ENCODE measurements at places on chromosomes 2 and 18.

GRCh38 chr18:60976976-60977375, 356.3 kb upstream of the CDH20 start:
- no peak for DNase-seq

DNA sequence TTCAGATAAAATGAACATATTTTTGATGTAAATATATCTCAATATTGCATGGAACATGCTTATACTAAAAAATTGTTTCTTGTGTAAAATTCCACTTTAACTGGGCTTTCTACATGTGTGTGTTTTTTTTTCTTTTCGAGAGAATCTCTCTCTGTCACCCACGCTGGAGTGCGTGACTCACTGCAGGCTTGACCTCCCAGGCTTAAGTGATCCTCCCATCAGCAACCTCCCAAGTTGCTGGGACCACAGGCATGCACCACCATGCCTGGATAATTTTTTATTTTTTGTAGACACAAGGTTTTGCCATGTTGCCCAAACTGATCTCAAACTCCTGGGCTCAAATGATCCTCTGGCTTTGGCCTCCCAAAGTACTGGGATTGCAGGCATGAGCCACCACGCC, 254.6 kb downstream of the LOXHD1 start:
- DNase-seq: no peak

- peak; percentile 77 for DNase-seq
Observed at GRCh38 chr2:25339791-25340180, 1.9 kb downstream of the DNMT3A start.

DNA sequence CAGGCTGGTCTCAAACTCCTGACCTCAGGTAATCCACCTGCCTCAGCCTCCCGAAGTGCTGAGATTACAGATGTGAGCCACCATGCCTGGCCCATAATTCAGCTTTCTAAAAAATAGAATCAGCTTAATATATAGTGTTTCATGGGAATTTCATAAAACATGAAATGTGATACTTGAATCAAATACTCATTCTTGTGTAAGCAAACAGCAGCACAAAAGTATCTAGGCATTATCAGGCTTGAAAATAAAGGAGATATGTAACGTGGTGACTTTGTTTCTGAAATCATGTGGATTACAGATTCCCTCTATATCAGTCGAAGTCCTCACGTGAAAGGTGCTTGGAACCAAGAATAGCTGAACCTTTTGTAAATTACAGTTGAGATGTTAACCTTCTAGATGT, 229.1 kb downstream of the FHOD3 start:
- DNase-seq: no peak

DNA sequence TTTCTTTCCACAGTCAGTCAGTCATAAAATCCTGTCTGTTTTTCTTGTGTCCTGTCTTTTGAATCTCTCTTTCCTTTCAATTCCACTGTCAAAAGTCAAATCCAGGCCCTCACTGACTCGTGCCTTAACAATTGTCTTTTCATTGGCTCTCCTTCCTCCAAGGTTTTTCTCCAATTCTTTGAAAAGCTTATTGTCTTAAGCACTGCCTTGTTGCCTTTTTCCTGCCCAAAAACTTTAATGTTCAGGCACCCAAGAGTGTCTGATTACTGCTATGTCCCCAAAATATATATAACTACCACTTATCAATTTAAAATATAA, 13.9 kb upstream of the SULT1C4 start:
- no peak for DNase-seq

GRCh38 chr2:20584399-20585358, 66.2 kb downstream of the HS1BP3 start:
- no peak for DNase-seq

DNA sequence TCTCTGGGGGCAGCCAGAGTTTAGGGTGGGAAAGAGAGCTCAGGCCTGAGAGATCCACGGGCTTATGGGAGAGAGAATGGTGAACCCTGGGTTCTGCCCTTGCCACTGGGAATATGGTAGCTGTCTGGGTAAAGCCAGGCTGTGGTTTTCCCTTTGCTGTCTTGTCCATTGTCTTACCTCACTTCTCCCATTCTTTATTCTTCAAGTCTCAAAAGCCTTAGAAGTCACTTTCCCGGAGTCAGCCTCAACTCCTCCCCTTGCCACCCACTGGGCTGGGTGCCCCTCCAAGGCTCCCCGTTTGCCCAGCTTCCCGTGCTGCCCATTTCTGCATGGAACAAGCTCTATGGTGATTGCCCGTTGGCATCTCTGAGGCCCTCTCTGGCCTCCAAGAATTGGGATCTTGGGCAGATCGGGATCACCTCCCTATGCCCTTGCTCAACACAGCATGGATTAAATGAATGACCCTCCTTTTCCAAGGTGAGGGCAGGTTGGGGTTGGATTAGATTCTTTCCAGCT, 228.2 kb downstream of the HAUS1 start:
- DNase-seq: no peak

DNA sequence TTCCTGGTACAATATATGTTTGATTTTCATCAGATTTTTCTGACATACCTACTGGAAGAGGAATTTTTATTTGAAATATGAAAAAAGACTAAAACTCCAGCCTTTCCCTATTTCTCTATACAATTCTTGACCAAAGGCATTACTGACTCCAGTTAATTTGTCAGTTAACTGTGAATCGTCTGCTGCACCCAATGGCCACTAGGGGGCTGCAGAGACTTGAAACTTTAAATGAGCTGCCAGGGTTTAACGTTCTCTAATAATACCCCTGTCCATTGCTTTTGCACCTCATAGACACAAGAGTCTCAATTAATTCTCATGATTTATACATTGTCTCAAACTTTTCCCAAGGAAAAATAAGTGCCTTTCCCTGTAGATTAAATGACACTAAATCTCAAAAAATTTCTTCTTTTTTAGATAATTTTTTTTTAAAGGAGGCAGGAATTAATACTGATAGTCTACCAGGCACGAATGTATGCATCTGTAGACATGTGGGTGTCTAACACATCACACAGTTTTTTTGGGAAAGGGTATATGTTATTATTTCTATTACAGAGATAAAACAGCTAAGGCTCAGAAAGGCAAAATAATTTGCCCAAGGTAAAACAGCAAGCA, 1.8 kb upstream of the ALK start:
- DNase-seq: peak; percentile 66

DNA sequence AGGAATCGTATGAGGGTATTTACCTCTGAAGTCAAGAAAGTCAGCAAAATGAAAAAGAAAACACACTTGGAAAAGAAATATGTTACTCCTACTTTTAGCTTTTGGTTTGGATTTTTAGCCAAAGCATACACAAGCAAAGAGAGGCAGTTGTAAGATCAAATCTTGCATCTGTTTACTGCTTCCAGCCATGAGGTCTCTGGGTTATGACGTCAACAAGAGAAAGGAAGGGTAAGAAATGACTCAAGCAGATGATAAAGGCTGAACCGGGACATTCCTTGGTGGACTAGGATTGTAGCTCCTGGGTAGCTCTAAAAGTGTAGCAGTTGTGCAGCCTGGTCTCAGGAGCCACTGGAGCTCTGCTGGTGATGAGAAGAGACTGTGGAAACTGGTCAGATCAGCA, 16.8 kb downstream of the CTNNA2 start:
- DNase-seq: no peak

GRCh38 chr2:235611756-235612155, 117.9 kb downstream of the AGAP1 start:
- DNase-seq: no peak

DNA sequence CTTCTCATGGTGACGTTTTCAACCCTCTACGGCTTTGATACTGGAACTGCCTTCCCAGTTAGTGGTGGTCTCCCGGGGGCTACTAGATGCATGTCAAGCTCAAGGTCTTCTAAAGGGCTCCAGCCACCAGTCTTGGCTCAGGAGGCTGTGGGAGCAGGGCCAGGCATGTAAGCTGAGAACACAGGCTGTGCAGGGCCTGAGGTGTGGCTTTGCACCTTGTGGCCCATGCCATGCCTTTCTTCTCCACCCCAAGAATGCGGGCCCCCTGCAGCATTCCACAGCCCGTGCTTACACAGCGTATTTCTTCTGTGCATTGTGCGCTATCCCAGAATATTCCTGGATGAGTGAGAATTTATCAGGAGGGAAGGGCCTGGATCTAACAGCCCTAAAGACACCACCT, 144.9 kb downstream of the SEPTIN10 start:
- no peak for DNase-seq

DNA sequence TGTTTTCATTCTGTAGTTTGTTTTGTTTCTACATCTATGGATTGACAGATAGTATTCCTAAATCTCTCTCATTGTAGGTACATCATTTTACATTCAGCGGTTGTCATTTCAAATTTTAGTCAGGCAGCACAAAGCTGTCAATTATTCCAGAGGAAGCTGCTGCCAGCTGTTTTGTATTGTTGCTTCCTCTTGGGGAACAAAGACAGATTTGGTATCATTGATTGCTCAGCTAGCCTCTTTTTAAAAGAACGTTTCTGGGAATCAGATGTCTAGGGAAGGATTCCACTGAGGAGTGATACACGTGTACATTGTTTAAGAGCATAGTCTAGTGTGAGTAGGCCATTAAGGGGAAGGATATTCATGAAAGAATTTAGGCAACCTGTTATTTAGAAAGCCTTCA, 145.8 kb downstream of the AGPS start:
- DNase-seq: no peak

- DNase-seq: no peak
Observed at GRCh38 chr2:33510586-33510968, 34.1 kb downstream of the RASGRP3 start.

- no peak for DNase-seq
Observed at GRCh38 chr2:11852526-11853196, 106.2 kb downstream of the LPIN1 start.

GRCh38 chr2:186036862-186037449, 298.4 kb downstream of the FSIP2 start:
- DNase-seq: no peak

DNA sequence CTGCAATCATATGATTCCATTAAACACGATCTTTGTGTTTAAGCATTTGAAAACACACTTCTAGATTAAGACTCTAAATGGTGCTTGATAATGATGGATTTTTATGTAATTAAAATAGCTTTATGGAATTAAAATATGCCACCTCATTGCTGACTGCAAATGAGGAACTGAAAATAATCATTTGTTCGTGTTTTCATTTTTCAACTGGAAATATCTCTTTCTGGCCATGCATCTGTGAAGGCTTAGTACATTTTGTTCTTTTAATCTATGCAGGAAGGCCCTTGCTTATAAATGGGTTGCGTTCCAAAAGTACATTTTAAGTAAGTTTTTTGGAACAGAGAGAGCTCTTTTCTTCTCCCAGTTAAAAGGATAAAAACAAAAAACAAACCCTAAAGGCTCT, 125.5 kb downstream of the MC4R start:
- no peak for DNase-seq

GRCh38 chr18:44724105-44724778, 43.6 kb downstream of the SETBP1 start:
- DNase-seq: no peak

- DNase-seq: peak; percentile 46
Observed at GRCh38 chr2:10830203-10830602, 17.6 kb upstream of the PDIA6 start.

GRCh38 chr2:88693911-88694414, 2.5 kb downstream of the RPIA start:
- DNase-seq: no peak

DNA sequence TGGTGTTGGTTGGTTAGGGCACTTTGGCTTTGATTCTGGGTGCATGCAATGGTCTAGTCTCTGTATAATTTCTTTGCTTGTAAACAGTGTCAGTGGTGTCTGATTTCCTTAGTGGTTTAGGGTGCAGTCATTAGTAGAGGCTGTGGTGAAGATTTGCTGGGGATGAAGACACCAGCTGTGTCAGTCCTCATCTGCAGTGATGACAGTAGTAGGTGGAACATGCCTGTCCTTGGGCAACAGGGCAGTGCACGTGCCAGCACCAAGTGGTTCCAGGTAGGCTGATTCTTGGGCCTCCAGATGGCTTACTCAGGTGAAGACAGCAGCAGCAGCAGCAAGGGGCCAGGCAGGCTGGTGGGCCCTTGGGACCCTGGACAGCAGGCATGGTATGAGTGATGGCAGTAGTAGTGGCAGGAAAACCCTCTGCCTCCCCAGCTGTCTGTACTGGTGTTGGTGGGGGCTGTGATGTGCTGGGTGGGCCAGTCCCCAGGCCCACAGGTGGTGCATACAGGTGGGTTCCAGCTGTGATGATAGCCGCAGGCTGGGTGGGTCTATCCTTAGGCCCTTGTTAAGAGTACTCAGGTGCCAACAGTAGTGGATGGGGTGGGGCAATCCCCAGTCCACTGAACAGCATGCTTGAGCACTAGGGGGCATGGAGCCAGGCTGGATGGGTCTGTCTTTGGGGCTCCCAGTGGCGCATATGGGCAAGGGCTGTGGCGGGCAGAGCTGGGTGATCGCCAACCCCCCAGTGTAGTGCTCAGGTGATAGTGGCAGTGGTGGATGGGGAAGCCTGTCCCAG, 140.7 kb upstream of the THUMPD2 start:
- DNase-seq: no peak

DNA sequence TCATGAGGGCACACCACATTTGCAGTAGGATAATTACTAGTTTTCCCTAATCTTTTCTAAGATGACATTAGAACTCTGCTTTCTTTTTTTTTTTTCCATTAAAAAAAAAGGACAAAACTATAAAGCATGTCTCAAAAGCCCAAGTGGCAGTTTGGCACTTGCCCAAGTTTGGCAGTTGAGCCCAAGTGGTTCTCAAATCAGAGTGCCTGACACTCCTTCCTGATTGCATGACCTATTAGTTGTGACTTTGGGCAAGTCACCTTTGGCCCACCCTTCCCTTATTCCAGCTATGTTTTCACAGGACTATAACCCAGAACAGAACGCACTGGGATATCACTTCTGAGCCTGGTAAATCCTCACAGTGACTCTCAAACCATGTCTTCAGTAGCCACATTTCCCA, 273.0 kb downstream of the CCDC85A start:
- DNase-seq: no peak

DNA sequence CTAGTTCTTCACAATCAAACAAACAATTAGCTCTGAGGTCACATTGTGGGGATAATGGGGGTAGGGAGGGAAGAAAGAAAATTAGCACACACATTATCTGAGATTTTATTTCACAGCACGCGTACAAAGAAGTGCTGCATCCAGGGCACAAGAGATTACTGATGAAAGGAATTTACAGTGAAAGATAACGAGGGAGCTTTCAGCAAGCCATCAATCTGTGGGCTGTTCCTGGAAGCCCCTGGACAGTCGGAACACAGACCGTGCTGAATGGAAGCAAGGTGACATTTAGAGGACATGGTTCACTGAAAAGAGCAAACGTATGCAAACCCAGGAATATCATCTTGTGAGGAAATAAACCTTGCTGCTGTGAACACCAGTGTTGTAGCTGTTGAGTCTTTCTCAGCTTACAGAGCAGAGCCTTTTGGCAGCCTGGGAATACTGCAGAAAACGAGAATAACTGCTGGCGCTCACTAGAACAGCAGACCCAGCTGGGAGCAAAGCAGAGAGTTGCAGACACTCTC, 63.2 kb downstream of the SCG2 start:
- no peak for DNase-seq

GRCh38 chr18:34834897-34835296, 124.8 kb downstream of the DTNA start:
- no peak for DNase-seq

DNA sequence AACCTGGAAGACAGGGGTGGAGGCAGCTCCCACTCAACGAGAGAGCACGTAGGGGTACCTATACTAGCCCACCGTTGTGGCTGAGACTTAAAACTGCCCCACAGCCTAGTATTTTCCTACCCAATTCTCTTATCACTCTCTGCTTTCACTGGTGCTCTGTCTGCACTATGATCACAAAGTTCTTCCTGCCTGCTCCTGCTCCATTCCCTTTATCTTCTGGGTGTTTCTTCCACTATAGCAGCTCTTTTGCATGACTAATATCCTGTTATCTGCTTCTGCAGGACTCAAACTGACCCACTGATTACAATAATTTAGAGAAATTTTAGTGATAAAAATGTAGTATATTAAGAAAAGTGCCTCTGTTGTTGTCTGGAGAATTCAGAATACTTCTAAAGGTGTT, 184.8 kb downstream of the LRP1B start:
- DNase-seq: no peak
